ENCODE measurements at places on chromosomes 1 and 21.

DNA sequence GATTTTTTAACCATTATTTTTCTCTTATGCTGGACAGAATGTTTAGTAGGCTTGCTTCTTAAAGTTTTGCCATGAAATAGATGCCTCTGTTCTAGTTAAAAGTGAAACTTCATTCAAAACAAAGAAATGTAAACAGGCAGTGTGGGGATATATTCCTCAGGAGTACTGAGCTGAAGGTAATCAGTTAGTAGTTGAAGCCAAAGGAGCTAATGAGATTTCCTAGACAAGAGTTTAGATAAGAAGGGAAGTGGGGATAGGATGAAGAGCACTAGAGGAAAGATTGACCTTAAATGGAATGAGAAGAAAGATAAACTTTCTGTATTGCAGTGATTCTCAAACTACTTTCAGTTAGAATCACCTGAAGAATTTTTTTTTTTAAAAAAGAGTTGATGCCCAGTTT lies 23.9 kb downstream of the PRRC2C start:
- DNase-seq, result no peak

DNA sequence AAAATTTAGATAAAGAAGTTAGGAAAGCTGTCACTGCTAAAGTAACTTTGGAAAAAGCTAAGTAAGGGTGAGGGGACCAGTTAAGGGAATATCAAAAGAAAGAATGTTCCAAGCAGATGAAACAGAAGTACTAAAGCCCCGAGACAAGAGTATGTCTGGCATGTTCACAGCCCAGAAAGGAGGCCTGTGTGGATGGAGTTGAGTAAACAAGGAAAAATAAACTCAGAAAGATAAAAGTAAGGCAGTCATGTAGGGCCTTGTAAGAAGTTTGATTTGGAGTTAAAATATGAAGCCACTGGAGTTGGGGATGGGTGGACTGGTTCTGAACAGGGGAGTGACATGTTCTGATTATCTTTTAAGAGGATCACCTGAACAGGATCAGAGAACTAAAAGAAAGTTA lies 177.9 kb downstream of the CDC42BPA start:
- DNase-seq, result no peak

DNA sequence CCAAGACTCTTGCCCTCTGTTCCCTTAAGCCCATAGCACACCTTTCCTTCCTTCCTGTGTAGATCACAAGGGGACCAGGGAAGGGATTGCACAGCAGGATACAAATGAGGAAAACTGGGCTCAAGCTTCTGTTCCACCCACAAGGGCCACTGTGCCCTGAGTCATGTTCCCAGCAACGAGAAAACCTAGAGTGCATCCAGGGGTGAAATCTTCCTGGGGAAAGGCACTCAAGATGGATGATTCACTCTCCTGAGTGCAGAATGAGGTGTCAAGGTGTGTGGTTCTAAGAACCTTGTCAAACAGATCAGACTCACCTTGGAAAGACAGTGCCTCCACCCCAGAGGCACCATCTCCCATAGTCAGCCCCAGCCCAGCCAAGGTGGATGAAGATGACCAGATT lies 40.7 kb upstream of the EYA3 start:
- no peak for DNase-seq

- no peak for DNase-seq
These were observed 3.3 kb downstream of the CLCNKB start for GRCh38 chr1:16046842-16047241.

DNA sequence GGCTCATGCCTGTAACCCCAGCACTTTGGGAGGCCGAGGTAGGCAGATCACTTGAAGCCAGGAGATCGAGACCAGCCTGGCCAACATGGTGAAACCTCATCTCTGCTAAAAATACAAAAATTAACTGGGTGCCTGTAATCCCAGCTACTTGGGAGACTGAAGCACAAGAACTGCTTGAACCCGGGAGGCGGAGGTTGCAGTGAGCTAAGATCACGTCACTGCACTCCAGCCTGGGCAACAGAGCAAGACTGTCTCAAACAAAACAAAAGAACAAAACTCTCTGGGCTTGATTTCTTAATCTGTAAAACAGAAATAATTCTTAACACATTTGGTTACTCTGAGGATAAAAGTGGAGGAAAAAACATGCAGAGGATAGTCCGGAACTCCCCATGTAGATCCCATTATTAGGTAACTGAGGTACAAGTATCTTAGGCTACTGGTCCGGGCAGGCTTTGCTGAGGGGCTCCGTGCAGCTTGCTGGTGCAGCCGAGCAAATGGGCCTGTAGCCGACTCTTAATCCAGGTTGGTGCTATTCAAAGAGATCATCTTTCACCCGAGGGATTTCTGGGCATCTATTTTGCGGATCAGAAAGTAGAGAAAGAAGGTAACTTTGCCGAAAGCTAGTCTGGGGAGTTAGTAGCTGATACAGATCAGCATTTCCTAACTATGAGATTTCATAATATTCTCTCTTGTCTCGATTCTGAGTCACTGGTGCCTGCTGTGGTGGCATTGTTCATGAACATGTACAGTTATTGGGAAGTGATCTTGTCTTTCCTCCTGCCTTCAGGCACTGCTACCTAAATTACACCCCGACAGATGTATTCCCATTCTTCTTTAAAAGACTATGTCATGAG lies 56.8 kb downstream of the NFIA start:
- DNase-seq, result peak; percentile 21

Measured in SIG-M5 (cell line).